ENCODE measurements at places on chromosomes 12 and 14. TPM values are rescaled to one million over a fixed set of nuclear protein-coding genes. Genes with fewer than 3 reads are reported as not detected.

FAM186B gene
- 0.06 TPM for total RNA-seq

ANKS1B gene
- 10.9 TPM for total RNA-seq

TDRD9 gene
- 0.31 TPM for total RNA-seq

PRIM1 gene
- 2.1 TPM for total RNA-seq

C12orf50 gene
- not detected for total RNA-seq

C2CD5 gene
- 15.5 TPM for total RNA-seq

MORN3 gene
- total RNA-seq, result 0.12 TPM

CRY1 gene
- 5.8 TPM for total RNA-seq

CCDC38 gene
- total RNA-seq, result not detected

CD9 gene
- 40.5 TPM for total RNA-seq

KCNH3 gene
- 0.12 TPM for total RNA-seq

OR4E2 gene
- total RNA-seq, result not detected

LRRIQ1 gene
- not detected for total RNA-seq

MANSC4 gene
- total RNA-seq, result not detected

TTC8 gene
- 41.3 TPM for total RNA-seq

PTPRB gene
- total RNA-seq, result 0.88 TPM

LMNTD1 gene
- not detected for total RNA-seq

CALCOCO1 gene
- 104 TPM for total RNA-seq

C12orf60 gene
- total RNA-seq, result 1.8 TPM

DTD2 gene
- 43.1 TPM for total RNA-seq

HRK gene
- not detected for total RNA-seq

TIMELESS gene
- 3.6 TPM for total RNA-seq

ALX1 gene
- total RNA-seq, result 0.54 TPM

IL22 gene
- not detected for total RNA-seq

SOAT2 gene
- not detected for total RNA-seq

CCDC196 gene
- total RNA-seq, result not detected

EIF2B2 gene
- 34.1 TPM for total RNA-seq

KCTD10 gene
- total RNA-seq, result 48.2 TPM

COL2A1 gene
- total RNA-seq, result not detected

KCNH5 gene
- total RNA-seq, result not detected

DPPA3 gene
- not detected for total RNA-seq

COCH gene
- 0.20 TPM for total RNA-seq

AQP2 gene
- 0.31 TPM for total RNA-seq

RHOJ gene
- total RNA-seq, result 6.6 TPM

All from cardiac ventricle fibroblast (primary cell).